ENCODE measurements at places on chromosomes 4 and X.

- no peak for DNase-seq
Observed at GRCh38 chr4:48121180-48121579, 12.9 kb downstream of the TXK start.

DNA sequence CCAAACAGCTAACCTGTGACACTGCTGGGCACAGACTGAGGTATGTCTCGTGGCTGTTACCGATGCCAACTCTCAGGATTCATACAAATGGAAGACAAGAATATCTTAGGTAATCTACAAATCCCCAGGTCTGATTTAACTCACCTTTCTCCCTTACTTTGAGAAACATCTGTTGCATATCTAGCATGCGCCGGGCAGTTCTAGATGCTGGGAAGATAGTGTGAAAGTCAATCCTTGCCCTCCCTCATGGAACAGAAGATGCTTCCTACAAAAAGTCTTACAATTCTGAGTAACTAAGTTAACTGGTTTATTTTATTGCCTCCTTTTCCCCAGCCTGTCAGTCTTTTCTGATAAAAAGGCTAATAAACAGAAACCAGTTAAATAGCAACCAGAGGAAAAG lies 212.2 kb upstream of the FAT1 start:
- no peak for DNase-seq

DNA sequence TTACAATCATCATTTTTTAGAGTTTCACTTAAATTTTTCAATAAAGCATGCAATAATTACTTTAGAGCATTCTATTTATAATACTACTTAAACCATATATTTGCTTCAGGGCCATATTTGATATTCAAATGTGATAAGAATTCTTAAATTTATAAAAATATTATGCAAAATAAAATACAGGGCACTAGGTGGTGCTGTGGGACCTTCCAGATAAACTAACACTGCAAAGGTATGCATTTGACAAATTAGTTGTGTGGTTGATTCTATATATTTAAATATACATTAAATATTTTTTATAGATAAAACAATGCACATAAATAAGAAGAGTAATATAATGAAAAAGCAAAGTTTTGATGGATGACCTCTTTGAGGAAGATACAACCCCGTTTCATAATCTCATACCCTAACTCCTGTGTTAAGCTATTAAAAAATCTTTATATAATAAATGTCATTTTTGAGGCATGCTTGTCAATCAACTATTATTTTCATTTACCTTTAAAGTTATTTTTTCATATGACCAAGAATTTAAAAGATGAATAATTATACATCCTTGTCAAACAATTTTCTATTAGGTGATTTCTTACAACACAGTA lies 128.4 kb downstream of the REELD1 start:
- DNase-seq = no peak

DNA sequence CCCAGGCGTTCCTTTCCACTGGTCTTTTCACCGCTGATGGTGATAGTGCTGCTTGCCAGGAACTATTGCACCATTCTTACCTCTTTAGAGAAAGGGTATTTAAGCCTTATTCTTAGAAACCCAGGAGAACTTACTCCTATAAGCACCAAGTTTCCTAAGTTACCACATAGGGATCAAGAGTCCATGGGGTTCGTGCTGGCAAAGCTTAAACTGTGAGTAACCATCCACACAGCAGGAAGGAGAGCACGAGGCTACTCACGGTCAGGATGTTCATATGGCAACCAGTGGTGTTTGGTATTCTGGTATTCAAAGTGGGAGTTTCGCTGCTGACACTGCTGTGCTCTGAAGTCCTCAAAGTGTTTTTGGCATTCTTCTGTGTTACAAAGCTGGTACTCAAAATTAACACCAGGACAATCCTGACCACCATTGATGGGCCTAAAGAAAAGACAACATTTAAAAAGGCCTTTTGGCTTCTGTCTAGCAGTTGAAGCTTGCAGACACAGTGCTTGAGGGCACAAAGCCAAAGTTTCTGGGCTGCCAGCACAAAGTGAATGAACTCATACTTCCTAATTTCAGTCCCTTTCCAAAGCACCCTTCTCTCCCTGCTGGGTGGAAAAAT lies 256.9 kb downstream of the ADAMTS3 start:
- no peak for DNase-seq

DNA sequence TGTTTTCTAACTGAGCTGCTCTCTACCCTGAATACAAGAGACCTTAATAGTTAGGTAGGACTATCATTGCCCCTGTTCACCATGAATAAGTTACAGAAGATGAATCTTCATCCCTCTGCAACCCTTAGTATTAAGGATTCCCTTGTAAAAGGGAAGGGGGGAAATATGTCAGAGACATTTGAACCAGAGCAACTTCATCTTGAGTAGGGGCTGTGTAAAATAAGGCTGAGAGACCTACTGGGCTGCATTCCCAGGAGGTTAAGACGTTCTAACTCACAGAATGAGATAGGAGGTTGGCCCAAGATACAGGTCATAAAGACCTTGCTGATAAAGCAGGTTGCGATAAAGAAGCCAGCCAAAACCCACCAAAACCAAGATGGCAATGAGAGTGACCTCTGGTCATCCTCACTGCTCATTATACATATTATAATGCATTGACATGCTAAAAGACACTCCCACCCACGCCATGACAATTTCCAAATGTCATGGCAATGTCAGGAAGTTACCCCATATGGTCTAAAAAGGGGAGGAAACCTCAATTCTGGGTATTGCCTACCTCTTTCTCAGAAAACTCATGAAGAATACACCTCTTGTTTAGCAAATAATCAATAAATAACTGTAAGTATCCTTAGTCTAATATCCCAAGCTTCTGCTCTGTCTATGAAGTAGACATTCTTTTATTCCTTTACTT lies 19.5 kb upstream of the TMPRSS11B start:
- DNase-seq = no peak

GRCh38 chrX:71366674-71367256 lies 608 bp downstream of the TAF1 start:
- DNase-seq = no peak

- DNase-seq = no peak
Observed at GRCh38 chr4:8238036-8238511, 31.5 kb upstream of the HTRA3 start.

Measured in NCI-H1436 treated with DMSO at 0.1 percent for 48 hours (cell line).